ENCODE measurements at places on chromosomes 4 and X. TPM values are rescaled to one million over a fixed set of nuclear protein-coding genes. Genes with fewer than 3 reads are reported as not detected.

GRCh38 chr4:81606166-81606565, 134.5 kb upstream of the RASGEF1B start:
- H3K27ac ChIP-seq = no peak overlapping the region

- H3K27ac ChIP-seq = no peak overlapping the region
- peaks cover 4% of the 10 kb centered on the region for H3K4me1 ChIP-seq
- peak; percentile 80 for DNase-seq
These were observed 87.0 kb downstream of the PHOX2B start for GRCh38 chr4:41661442-41662076.

DNA sequence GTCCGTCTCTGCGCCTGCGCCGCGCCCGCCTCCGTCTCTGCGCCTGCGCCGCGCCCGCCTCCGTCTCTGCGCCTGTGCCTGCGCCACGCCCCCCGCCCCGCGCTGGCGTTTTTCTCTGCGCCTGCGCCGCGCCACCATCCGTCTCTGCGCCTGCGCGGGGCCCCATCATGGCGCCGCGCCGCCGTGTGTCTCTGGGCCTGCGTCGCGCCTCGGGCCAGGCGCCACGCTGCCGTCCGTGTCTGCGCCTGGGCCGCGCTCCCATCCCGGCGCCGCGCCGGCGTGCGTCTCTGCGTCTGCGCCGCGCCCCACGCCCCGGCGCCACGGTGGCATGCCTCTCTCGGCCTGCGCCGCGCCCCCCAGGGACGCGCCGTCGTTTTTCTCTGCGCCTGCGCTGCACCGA, 51.8 kb upstream of the DUX4 start:
- H3K36me3 ChIP-seq = no peaks in the 10 kb centered on the region
- no peak overlapping the region for H3K4me3 ChIP-seq
- no peak overlapping the region for H3K27ac ChIP-seq
- no peaks in the 10 kb centered on the region for H3K27me3 ChIP-seq
- DNase-seq = no peak

DNA sequence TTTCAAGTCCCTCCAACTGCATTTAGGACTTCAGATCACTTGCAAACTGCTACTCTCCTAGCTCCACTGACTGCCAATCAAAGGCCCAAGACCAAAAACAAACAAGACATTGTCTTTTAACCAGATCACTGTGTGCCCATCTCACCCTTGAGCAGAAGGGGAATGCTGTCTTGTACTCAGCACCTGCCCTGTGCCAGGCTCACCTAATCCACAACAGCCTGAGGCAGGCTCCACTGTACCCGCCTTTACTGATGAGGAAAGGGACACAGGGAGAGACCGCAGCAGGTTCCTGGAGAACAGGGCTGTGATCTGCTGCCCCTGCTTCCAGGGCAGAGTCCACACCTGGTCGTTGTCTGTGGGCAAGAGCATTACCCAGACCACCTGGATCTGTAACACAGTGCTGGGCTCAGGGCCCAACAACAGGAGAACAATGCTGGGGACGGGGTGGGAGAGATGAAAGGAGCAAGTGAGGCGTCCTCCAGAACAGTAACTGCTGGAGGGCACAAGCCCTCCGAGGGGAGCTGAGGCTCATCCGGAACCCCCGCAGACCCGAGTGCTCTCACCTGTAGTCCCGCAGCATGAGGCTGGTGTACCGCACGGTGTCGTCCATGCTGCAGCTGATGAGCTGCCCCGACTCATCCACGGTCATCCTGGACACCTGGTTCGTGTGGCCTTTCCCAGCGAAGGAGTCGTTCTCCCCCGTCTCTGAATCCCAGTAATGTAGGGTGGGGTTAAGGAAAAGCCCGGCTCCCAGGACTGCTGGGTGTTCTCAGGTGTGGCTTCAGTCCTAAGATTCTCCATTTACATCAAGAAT, 33.9 kb downstream of the WDR1 start:
- H3K27me3 ChIP-seq = no peaks in the 10 kb centered on the region
- peaks cover 70% of the 10 kb centered on the region for H3K36me3 ChIP-seq
- no peaks in the 10 kb centered on the region for H3K4me1 ChIP-seq
- no peak for DNase-seq

- no peaks in the 10 kb centered on the region for H3K36me3 ChIP-seq
- no peak overlapping the region for H3K27ac ChIP-seq
- no peaks in the 10 kb centered on the region for H3K4me1 ChIP-seq
- no peaks in the 10 kb centered on the region for H3K27me3 ChIP-seq
- DNase-seq = no peak
These were observed 97.3 kb upstream of the HPRT1 start for GRCh38 chrX:134362560-134363089.

DNA sequence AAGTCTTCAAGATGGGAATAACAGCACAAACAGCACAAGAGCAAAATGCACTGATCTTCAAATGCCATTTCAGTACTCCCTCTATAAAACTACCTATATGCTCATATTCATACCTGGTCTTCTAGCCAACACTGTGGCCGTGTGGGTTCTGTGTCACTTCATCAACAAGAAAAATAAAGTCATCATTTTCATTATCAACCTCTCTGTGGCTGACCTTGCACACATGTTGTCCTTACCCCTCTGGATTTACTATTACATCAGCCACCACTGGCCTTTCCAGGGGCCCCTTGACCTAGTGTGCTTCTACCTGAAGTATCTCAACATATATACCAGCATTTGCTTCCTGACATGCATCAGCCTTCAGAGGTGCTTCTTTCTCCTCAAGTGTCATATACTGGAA, 59.6 kb upstream of the GPR174 start:
- no peaks in the 10 kb centered on the region for H3K27me3 ChIP-seq
- no peak for DNase-seq
- no peaks in the 10 kb centered on the region for H3K4me1 ChIP-seq
- no peak overlapping the region for H3K27ac ChIP-seq

DNA sequence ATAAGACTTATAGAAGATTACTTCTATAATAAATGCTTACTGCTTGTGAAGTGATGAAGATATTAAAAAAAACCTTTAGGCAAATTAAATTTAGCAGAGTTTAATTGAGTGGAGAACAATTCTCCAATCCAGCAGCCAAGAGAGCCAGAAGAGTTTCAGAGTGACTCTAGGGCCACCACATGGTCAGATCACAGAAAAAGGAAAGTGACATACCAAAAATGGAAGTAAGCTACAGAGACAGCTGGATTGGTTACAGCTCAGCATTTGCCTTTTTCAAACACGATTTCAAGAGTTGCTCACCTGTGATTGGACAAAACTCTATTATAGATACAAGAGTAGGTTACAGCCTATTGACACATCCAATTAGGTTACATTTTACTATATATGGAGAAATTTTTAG, 79.0 kb upstream of the TRAM1L1 start:
- H3K27me3 ChIP-seq = no peaks in the 10 kb centered on the region
- no peaks in the 10 kb centered on the region for H3K36me3 ChIP-seq
- H3K4me1 ChIP-seq = no peaks in the 10 kb centered on the region
- no peak for DNase-seq

DNA sequence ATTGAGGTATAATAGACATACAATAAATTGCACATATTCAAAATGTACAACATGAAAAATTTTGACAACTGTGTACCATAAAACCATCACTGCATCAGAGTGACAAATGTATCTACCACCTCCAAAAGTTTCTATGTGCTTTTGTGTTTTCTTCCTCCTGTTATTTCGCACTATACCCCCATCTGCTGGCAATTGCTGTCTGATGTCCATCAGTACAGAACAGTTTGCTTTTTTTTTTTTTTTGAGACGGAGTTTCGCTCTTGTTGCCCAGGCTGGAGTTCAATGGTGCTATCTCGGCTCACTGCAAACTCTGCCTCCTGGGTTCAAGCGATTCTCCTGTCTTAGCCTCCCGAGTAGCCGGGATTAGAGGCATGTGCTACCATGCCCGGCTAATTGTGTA, 154.3 kb upstream of the GIMD1 start:
- no peak overlapping the region for H3K27ac ChIP-seq
- no peaks in the 10 kb centered on the region for H3K36me3 ChIP-seq
- no peaks in the 10 kb centered on the region for H3K27me3 ChIP-seq
- no peak overlapping the region for H3K4me3 ChIP-seq

GRCh38 chr4:175457956-175458355, 354.1 kb downstream of the GPM6A start:
- peak; percentile 3 for DNase-seq
- no peak overlapping the region for H3K27ac ChIP-seq
- H3K4me3 ChIP-seq = no peak overlapping the region
- no peaks in the 10 kb centered on the region for H3K4me1 ChIP-seq
- H3K36me3 ChIP-seq = no peaks in the 10 kb centered on the region

DNA sequence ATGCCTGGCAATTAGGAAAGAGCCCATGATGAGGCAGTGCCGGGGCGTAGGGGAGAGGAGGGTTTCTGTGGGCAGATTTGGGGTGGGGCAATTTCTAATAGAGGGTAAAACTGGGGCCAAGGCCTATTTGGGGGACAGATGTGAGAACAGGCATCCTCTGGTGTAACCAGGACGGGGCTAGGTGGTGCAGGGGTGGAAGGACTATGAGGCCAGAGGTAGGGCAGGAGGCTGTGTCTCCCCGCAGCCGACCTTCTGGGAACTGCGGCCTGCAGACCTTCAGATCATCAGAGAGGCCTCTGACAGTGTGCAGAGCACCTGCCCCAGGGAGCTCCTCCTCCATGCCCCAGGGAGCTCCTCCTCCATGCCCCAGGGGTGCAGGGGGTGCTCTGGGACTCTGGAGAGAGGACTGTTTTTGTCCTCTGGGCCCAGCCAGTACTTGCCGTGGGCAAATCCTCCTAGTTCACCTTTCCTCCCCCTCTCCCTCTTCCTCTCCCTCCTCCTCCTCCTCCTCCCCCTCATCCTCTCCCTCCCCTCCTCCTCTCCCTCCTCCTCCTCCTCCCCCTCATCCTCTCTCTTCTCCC, 101.9 kb downstream of the SORCS2 start:
- H3K27me3 ChIP-seq = no peaks in the 10 kb centered on the region
- no peaks in the 10 kb centered on the region for H3K36me3 ChIP-seq
- no peak overlapping the region for H3K27ac ChIP-seq
- H3K4me3 ChIP-seq = no peak overlapping the region

DNA sequence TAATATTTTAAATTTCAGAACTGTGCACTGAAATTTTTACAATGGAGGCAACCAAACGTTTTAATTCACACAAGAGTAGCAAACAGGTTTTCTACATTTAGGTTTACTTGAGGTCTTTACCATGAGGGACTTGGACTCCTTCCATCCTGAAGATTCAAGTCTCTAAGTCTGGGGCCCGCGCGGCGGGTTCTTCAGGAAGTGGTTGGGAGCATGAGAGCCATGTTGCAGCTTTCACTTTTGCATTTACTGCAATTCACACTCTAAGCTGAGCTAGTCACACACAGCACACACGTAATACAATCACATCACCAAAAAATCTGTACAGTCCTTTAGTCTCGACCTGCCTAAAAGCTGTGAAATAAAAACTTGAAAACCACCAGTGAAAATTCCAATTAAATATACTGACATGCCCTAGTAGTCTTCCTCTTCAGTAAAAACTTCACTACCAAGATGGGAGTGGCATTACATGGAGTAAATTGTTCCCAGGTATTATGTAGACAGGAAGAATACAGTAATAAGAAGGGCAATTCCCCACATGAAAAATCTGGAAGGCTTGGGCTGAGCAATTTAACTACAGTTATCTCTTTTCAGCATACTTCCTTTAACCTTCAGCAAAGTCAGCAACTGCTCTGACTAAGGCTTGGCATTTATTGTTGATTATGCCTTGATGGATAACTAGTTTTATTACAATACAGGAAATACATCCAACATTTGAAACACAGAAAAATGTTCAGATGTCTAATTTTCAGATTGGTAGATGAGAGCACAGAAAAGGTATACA, 571.1 kb upstream of the DIPK2B start:
- H3K27ac ChIP-seq = peak overlapping the region; percentile 55
- H3K4me3 ChIP-seq = peak overlapping the region; percentile 16
- H3K36me3 ChIP-seq = no peaks in the 10 kb centered on the region
- no peaks in the 10 kb centered on the region for H3K27me3 ChIP-seq

DNA sequence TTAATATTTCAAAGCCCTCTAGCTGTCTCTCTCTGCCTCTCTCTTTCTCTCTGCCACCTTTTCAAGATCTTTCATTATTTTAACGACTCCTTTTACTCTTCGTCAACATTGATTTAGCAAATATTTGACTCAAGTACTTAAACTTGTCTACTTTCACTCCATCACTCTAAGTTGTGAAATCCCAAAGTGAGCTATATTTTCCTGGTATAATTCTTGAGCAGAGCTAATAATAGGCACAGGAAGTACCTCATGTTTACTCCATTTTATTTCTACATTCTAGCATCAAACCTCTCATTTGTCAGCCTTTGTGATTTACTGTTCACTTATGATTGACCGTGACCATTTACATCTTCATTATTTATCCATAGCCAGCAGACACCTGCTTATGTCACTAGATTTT, 482.5 kb downstream of the RPA4 start:
- no peaks in the 10 kb centered on the region for H3K27me3 ChIP-seq
- no peak overlapping the region for H3K27ac ChIP-seq
- no peak for DNase-seq
- no peaks in the 10 kb centered on the region for H3K36me3 ChIP-seq
- no peak overlapping the region for H3K4me3 ChIP-seq

DNA sequence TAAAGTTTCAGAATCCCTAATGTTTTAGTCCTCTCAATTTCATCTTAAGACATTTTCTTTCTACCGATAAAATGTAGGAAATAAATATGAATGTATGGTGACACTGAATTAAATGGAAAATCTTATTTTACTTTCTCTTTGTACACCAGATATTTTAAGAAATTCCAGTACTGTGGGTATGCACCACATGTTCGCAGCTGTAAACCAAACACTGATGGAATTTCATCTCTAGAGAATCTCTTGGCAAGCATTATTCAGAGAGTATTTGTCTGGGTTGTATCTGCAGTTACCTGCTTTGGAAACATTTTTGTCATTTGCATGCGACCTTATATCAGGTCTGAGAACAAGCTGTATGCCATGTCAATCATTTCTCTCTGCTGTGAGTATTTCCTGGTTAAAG, 26.9 kb downstream of the C4orf46 start:
- H3K4me3 ChIP-seq = no peak overlapping the region
- no peak for DNase-seq
- no peak overlapping the region for H3K27ac ChIP-seq
- H3K4me1 ChIP-seq = no peaks in the 10 kb centered on the region
- no peaks in the 10 kb centered on the region for H3K27me3 ChIP-seq

DNA sequence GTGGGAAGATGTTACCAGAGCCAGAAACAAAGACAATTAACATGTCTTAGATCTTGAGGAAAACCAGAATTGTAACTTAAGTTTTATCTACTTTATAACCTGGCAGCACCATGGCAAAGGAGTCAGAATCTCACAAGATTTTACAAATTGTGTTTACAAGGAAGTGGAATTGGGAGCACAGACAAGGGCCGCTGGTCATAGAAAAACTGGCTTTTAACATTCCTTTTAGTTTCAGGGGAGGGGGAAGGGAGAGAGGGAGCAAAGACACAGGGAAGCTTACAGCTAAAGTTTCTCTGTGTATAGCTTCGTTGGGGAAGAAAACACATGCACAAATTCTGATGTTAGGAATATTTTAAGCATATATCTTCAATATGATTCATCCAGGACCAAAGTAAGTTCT, 10.3 kb upstream of the UGT2B11 start:
- no peak for DNase-seq
- no peaks in the 10 kb centered on the region for H3K36me3 ChIP-seq

The CYSLTR1 gene
- 1.5 TPM for polyA plus RNA-seq

The BMX gene
- not detected for polyA plus RNA-seq

The TLR7 gene
- polyA plus RNA-seq = 0.52 TPM

The KIT gene
- 7.7 TPM for polyA plus RNA-seq

The KLF8 gene
- polyA plus RNA-seq = 6.1 TPM

The IL2 gene
- not detected for polyA plus RNA-seq
